Sigmoid colon (tissue), 7 donors: ENCODE measurements at places on chromosomes 2 and 18.

DNA sequence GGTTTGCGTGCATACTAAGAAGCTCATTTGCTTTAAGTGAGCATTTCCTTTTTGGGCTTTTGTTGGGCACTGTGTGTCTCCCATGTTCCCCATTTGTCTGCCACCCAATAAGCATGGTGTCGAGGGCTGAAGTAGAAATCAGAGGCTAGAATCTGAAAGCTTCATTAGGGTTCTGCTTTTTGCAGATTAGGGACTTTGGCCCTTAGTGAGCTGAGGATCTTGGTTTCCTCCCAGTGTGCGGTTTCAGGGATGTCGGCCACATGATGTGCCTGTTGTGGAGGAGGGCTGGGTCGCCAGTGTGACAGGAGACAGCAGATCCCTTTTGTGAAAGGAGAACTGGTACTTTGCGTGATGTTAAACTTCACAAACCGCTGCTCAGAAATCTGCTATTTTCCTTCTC lies 41.1 kb downstream of the PLEKHB2 start:
- no peak for DNase-seq

DNA sequence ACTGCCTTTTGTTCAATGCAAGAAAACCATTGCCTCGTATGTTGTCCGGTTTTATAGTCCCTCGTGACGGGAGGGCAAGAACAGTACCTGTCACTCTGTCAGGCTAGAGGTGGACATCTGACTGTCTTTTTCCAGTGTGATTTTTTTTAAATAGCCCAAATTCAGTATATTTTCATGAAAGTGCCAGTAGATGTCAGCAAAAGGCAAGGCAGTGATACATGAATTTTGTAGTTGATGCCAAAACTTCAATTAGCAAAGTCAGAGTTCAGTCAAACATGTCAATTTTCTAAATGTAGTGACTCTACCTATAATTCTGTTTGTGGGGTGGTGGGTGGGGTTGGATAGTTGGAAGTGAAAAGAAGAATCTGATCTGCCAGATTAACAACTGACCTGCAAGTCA lies 296.0 kb upstream of the MC4R start:
- DNase-seq, result no peak

- no peak for DNase-seq
Measured at GRCh38 chr2:202944408-202944807, 32.3 kb downstream of the CARF start.

DNA sequence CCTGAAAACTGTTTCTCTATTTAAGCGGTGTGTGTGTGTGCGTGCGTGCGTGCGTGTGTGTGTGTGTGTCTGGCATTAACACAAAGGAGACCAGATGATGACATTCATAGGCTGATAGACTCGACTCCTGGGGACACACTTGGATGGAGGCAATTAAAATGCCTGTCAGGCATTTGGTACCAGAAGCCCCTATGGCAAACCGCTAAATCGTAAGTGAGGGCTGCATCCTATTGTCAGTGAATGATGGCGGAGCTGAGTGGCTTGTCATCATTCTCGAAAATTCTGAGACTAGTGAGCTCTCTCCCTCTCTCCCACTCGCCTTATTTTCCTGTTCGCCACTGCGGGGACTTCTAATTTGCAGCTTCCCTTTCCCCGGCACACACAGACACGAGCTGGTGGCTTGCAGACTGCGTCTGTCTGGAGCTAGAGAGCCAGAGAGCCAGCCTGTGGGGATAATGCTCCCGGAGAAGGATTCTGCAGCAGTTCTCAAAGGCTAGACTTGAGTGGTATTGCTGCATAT lies 155.4 kb downstream of the MAP2 start:
- DNase-seq, result no peak

GRCh38 chr18:42736074-42736473 lies 379.4 kb downstream of the RIT2 start:
- DNase-seq, result no peak

DNA sequence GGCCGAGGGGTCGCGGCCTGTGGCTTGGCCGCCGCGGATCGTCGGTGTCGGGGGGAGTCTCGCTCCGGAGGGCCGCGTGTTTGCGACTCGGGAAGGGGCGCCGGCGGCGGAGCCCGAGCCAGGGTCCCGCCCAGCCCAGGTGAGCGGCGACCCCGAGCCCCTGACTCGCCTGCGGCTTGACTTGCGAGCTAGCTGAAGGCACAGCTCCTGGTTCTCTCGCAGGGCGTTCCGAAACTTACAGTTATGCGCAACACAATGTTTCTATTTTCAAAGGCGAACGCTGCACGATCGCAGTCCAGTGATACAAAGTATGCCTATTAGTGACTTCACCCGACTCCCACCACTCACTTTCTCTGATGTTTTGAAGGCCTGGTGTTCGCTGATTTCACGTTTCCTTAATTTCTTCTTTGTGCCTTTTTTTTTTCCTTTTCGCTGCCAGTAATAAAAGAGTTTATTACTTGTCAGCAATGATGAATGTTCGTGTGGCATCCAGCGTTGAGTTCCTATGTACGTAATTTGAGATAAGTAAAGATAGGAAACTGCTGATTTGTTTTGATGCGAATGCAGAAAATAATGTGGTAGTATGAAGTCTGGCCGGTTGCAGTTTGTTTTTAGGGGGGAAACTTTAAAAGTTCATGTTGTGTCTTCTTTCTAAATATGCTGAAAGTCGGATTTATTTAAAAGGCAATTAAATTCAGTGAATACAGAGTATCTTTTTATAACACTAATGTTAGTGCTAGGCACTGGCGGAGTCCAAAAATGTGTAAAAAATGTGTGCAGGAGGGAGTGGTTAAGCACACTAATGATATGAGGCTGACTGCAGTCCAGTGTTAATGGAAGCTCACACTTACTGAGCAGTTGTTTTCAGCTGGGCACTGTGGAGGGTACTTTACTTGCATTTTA lies 706 bp downstream of the UBXN2A start:
- peak; percentile 69 for DNase-seq
